Hindlimb muscle (tissue), 1 donor: ENCODE measurements at places on chromosomes 2 and 18.

- no peak for DNase-seq
Measured at GRCh38 chr2:175057078-175057685, 52.0 kb upstream of the CHN1 start.

- DNase-seq: peak; percentile 43
Measured at GRCh38 chr2:44952143-44952805, 10.8 kb downstream of the SIX3 start.

DNA sequence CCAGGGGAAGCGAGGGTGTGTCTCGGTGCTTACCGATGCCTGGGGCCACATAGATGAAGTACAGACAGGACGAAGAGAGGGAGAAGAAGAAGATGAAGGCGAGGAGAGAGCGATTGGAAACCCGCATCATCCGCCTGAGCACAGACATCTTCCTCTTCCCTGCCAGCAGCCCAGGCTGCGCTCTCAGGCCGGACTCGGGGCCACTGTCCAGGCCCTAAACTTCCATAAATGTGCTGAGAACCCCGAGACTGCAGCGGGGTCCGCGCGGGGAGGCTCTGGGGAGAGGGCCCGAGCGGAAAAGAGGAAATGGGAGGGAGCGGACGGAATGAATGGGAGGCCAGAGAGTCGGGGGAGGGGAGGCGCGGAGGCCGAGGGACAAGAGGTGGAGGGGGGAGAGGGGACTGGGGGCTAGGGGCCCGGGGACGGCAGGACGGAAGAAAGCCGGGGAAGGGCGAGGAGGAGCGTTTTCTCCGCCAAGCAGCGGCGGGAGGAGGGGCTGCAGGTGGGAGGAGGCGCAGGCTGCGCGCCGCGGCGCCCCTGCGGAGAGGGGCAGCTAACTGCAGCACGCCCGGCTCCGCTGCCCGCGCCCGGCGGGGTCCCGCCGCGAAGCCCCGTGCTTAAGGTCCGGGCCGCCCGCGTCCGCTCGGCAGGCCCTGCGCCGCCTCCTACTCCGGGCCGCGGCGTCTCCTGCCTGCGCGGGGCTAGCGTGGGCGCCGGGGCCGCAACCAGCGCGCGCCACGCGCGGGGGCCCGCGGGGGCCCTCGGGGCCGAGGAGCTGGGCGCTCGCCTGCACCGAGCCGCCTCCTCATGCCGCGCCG, at the start of gene B4GALT6:
Gene B4GALT6 (minus strand): TSS at position 303 of the 818 bp plus-strand sequence. CDS start 155 bp downstream, at position 148.
- DNase-seq: peak; percentile 56

- DNase-seq: no peak
Measured at GRCh38 chr18:52287151-52287550, 52.8 kb upstream of the DCC start.

DNA sequence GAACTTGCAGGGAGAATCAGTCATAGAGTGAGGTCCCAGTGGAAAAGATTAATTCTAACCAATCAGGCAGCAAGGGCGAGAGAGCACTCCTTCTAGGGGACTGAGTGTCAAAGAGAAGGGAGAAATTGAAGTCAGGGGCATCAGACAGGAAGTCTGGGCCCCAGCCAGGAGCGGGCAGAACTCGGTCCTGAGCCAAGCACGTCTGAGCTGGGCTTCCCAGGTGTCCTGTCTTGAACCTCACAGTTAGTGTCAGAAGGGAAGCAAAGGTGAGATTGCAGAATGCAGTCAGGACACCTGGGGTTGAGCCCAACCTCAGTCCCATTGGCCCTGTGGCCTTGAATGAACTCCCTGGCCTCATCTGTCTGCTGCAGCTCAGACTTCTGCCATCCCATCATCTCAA, 220.9 kb downstream of the SMAD2 start:
- no peak for DNase-seq

- DNase-seq: no peak
Measured at GRCh38 chr2:119409506-119409905, 22.1 kb upstream of the TMEM37 start.

DNA sequence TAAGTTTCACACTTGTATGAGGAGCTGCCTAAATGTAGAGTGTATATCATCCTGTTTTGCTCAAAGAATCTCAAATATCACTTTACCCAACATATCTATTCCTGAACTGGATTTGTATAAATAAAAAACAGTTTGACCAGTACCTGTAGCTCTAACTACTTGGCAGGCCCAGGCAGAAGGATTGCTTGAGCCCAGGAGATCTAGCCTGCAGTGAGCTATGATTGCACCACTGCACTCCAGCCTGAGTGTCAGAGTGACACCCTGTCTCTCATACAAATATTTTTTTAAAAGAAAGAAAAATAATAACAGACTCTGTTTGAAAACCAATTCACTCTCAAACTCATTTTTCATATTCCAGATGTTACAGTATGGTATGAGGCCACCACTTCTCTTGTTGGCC, 7.7 kb upstream of the LIMS2 start:
- DNase-seq: no peak

DNA sequence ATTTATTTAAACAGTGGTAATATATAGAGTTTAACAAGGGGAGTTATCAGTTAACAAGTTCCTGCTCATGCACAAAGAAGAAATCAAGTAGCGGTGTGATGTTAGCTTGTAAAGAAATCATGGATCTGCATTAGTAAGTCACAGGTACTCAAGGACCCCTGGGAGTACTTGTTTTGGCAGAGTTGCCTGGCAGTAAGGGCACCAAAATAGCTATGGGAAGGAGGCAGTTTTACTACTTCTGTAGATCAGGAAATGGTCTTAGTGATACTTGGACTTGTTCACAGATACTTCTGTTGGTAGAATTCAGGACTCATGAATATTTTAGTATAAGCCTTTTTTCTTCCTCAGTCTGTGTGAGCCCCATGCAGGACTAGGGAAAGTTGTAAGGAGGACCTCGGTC, 107.3 kb upstream of the IL1R2 start:
- DNase-seq: no peak

DNA sequence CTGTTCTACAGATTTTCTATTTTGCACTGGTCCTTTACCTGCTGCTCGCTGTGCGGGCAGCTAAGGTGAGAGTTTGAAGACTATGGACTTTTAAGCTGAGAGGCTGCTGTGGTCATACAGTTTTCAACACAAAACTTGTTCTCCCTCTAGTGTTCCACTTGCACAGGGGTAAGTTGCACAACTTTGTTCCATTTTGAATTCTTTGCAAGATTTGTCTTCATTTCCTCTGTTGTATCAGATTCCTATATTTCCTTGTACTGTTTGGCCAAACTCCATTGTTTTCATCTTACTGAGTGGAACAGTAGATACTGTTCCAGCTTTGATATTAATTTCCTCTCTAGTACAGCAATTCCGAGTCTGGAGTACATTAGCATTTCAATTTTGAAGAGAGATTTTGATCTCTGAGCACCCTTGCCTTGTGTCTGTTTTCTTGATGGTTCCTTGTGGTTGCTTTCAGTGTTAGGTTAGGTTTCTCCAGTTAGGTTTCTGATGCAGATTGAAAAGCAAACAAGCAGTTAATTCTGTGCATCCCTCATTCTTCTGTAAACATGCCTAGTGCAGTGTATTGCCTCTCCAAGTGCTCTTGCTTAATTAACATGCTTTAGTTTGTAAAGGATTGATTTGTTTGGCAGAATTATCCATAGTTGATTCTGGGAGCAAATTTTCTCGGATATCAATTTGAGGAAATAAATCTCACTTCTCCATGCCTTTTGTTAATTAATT, 188.8 kb downstream of the PTPRM start:
- DNase-seq: no peak

GRCh38 chr18:58758606-58759005, 87.3 kb downstream of the MALT1 start:
- DNase-seq: no peak
